ENCODE measurements at places on chromosomes 3 and 15. TPM values are rescaled to one million over a fixed set of nuclear protein-coding genes. Genes with fewer than 3 reads are reported as not detected.

The GABRA5 gene
- polyA plus RNA-seq, result 6.7 TPM

The NDN gene
- polyA plus RNA-seq, result 48.1 TPM

The NUP210 gene
- 13.8 TPM for polyA plus RNA-seq

The P2RY14 gene
- polyA plus RNA-seq, result 0.95 TPM

The GOLGA6L10 gene
- not detected for polyA plus RNA-seq

The CORO2B gene
- 1.4 TPM for polyA plus RNA-seq

The SLC25A20 gene
- polyA plus RNA-seq, result 3.0 TPM

The GP9 gene
- not detected for polyA plus RNA-seq

The HRG gene
- polyA plus RNA-seq, result not detected

Data from GM23338 (cell line).